ENCODE measurements at places on chromosomes 7 and 10.

DNA sequence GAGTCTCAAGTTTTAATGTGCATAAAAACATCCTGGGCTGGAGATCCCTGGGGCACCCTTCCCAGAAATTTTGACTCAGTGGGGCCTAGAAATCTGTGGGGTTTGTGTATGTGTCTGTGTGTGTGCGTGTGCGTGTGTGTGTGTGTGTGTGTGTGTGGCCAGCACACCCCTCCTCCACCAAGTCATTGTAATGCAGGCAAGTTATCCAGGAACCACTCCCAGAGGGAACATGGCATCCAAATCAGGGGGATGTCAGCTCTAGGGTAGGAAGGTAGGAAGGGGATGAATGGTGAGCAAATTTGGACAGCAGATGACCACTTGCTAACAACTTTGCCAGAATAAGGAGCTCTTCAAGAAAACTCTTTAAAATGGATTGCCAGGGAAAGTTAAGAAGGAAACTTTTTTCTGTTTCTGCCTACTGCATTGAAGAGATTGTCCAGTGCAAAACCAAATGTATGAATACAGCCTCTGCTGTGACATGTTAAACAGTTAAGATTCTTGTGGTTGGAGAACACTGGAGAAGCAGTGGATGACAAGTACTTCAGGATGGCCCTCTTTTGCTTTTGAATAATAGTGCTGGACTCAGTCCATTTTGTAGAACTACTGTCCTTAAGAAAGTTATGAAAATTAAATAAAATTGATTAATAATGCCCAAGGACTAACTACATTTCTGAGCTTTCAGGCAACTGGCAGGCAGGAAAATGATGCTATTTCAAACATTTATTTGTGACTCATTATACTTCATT lies 12.3 kb downstream of the STAMBPL1 start:
- DNase-seq, result no peak

GRCh38 chr10:11742009-11742778 lies at the start of gene ECHDC3:
ECHDC3 (plus strand) TSS chr10:11742382; CDS start chr10:11742577, 195 bp downstream.
- DNase-seq, result peak; percentile 79

DNA sequence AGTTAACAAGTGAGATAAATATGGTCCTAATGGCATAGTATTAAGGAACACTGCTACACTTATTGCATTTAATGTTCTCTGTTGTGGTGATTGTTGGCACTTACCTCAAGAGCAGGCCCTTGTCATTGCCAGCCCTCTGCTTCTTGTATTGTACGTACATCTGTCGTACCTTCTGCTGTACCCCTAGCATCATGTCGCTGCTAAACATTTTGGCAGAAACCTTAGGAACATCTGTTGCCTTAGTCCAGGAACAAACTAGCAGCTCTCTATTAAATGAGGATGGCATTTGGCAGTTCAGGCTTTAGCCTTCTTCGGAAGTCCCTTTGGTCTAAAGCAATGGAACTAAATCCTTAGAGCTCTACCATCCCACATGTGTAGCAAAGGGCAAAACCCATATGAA lies 47.6 kb downstream of the PRKG1 start:
- no peak for DNase-seq

GRCh38 chr10:88828310-88828709 lies 23.3 kb downstream of the ANKRD22 start:
- no peak for DNase-seq
